ENCODE measurements at places on chromosomes 2 and 18.

DNA sequence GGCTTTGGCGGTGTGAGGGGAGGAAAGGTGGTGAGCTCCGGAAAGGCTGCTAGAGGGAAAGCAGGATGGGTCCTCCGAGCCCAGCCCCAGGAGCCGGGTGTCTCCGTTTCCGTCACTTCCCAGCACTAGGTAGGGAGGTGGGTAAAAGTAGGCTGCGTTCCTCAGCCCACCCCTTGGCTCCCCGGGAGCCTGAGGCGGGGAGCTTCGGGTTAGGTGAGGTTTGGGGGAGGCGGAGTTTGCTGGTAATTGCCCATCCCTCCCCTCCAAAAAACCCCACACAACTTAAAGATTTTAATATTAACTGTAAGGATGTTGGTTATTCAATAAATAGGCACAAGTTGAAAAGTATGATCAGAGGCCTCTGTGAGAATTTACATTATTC is 552 bp upstream of the ATF2 start:
- DNase-seq, result no peak

DNA sequence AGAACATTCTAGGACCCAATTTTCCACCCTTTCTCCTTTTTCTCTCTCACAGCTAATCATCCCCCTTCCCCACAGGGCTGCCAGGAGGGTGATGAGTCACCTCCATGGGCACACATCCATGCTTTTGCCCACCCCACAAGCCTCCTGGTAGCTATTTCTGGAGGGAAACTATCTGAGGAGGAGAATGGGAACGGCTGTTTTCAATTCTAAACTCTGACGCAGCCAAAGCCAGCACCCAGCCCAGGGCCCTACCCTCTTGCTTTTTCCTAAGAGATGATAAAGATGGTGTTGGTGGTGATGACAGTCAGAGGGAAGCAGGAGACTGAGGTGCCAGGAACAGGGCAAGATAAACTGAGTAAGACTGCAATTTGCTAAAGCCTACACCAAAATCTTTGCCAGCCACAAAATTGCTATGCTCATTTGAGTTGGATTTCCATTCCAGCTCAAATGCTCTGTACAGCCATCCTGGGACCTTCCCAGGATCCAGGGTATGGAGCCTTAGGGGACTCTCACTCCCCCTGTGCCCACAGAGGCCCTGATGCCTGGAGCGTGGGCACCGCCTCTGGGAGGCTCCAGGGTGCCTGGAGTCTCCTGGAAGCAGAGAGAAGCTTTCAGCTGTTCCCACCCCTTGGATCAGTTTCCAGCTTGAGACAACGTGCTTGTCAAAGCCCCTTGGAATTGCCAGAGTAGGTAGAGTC is 62.0 kb upstream of the FZD7 start:
- peak; percentile 88 for DNase-seq

GRCh38 chr2:211930331-211930730 is 608.3 kb downstream of the ERBB4 start:
- no peak for DNase-seq

- peak; percentile 12 for DNase-seq
These were observed 11.0 kb downstream of the TANK start for GRCh38 chr2:161170958-161171932.

- no peak for DNase-seq
These were observed 568 bp upstream of the STK17B start for GRCh38 chr2:196171946-196172345.

DNA sequence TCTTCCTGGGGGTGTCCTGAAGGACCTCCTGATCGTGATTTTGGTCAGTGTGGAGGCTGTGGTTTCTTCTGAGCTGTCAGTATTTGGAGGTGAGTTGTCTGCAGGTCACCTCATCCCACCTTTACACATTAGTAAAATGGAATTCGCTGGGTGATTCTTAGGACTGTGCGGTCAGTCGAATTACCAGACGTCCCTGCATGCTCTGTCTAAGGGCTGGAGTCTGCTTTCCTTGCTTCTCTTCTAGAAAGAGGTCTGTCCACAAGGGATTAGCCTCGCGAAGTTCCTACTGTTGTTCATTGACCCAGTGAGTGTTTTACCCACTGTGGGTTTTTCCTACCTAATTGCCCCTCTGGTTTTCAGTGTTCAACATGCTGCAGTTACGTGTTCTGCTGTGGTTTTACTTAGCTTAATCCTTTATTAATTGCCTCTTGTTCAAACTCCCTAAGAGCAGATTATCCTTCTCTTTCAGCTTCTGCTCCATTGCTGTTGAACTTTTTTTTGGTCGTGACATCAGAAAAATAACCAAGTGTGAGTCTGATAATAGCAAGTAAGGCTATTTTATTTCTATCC is 183.4 kb downstream of the NEDD4L start:
- DNase-seq, result no peak

DNA sequence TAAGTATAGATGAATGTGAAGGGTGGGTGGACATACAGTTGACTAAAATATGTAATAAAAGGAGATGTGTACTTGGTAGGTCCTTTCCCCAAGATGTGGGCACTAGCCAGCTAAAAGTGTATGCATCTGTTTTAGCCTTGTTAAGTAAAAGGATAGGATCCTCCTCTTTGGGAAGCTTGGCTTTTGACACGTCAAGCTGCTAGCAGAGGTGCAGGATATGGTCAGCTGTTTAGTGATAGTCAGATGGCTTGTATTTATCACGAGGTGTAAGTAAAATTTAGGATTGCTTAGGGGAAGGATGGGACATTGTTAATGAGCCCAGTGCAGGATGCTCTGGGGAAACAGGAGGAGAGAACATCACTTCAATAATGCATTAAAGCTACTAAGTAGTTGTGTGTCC is 1.5 kb downstream of the MFSD6 start:
- DNase-seq, result no peak

DNA sequence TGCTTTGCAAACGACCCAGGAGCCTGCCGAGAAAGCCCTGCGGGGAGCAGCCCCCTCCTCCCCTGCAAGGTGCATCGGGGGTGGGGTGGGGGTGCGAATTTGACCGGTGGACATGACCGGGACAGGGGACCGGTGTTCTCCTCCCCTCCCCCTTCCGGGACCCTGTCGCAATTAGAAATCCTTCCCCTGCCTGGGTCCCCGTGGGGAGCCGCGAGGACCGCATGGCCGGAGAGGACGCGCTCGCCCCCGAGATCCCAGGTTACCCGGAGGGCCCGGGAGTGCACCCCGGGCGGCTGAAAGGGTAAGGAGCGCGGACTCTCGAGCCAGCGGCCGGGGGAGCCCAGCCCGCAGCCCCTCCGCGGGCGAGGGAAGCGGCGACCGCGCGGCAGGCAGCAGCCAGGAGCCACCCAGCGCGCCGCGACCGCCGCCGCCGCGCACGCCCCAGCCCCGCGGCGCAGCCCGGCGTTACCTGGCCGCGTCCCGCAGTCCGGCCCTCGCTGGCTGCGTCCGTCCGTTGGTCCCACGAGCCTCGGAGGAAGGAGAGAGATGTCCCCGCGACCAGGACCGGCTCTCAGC is 482 bp downstream of the DLGAP1 start:
- DNase-seq, result no peak

GRCh38 chr18:48736321-48737260 is 197.8 kb downstream of the CTIF start:
- peak; percentile 72 for DNase-seq

- DNase-seq, result no peak
These were observed 56.2 kb downstream of the USP34 start for GRCh38 chr2:61414674-61415073.

- DNase-seq, result no peak
These were observed 66.0 kb downstream of the CDH2 start for GRCh38 chr18:28110924-28111323.

DNA sequence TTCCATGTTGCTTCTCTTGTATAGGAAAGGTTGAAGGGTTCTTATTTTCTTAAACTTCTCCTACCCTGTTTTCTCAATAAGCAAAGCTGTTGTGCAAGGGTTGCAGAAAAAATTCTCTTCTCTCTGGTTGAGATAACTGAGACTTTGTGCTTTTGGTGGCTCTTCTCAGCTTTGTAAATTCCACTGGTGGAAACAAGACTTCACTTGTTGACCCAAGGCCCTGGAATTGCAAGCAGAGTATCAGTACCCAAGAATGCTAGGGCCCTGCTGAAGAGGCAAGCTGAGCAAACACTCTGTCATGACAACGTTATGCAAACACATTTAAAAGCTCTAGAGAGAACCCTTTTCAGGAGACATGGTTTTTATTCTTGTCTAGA is 294.7 kb upstream of the EPAS1 start:
- peak; percentile 31 for DNase-seq

DNA sequence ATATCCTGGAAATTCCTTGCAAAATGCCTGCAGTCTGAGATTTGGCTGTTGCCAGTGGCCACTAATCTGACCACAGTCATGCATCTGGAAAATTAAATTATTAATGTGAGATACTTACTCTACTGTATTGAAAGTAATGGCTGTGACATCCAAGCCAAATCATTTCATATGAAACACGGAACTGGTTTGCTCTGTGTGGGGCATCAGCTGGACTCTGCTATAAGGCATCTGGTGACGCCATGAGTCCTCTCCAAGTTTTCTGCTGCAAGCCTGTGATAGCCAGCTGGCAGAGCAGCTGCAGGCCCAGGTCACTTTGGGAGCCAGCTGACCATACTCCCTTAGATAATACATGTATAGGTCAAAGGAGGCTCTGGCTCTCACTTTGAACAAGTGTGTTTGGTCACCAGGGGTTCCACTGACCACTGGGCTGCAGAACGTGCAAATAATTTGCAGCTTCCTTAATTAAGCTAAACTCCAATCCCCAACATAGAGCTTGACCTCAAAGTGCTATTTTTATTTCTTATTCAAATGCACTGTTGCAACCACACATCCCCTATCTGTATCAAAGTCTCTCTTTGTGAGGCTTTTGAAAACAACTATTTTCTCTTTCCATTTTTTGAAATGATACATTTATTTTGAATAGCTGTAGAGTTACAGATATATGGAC is 152.9 kb downstream of the NCKAP5 start:
- DNase-seq, result no peak

GRCh38 chr2:8049851-8050571 is 631.8 kb upstream of the ID2 start:
- no peak for DNase-seq

GRCh38 chr2:11071211-11071610 is 84.1 kb upstream of the SLC66A3 start:
- peak; percentile 24 for DNase-seq

DNA sequence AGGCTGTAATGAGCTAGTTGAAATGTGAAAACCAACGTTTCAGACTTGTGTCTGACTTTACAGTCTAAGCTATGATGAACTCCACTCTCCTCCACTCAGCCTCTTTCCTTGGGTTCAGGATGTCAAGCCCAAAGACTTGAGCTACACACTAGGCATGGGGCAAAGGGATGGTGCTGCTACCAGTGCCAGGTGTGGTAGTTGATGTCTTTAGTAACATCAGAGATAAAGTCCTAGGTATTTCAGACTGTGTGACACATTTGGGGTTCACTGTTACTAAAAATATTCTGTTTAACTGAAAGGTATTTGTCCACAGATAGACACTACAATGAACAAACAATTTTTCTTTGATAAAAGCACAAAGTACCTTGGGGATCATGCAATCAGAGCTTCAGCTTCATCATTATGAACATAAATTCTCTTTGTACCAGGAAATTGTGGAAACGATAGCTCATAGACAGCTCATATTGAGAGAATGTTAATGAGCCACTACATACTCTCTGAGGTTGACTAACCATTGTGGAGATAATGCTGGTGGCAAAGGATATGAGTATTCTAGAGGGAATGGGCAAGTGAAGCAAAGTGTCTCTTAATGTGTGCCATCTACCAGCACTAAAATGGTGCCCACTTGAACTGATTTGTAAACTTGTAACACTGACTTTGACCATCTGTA is 253.7 kb upstream of the THUMPD2 start:
- DNase-seq, result peak; percentile 96

DNA sequence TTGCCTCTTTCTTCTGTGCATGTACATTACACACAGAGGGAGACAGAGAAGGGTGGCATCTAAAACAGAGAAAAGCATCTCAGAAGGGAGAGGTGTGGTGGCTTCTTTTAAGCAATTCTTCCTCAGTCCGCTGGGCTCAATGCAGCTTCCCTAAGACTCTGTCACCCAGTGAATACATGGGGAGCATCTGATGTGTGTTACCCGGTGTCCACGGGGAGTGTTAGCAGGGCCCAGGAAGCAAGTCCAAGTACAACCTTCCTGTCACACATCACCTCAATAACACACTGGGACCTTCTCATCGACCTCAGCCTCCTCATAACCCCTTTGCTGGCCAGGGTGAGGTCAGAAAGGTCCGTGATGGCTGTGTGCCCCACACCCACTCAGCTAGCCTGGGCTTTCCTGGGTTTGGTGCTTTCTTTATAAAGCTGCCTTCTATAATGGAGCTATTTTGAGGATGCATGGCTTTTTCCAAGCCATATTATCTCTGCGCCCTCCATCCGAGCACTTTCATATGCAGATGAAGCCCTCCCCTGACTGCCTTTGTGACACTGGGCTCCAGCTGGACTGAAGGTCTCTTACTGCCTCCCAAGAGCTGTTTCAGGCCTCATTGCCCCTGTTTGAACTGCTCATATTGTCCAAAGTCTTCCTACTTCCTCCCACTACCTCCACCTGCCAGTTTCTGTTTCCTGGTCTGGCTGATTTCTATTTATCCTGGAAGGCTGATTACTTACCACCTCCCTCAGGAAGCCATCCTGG is 21.4 kb downstream of the TNFRSF11A start:
- DNase-seq, result no peak

GRCh38 chr2:12714391-12715221 is 2.1 kb upstream of the TRIB2 start:
- peak; percentile 76 for DNase-seq

GRCh38 chr18:22032392-22032961 is 136.9 kb upstream of the GATA6 start:
- DNase-seq, result peak; percentile 97

GRCh38 chr18:7000484-7001096 is 117.0 kb downstream of the LAMA1 start:
- peak; percentile 27 for DNase-seq

DNA sequence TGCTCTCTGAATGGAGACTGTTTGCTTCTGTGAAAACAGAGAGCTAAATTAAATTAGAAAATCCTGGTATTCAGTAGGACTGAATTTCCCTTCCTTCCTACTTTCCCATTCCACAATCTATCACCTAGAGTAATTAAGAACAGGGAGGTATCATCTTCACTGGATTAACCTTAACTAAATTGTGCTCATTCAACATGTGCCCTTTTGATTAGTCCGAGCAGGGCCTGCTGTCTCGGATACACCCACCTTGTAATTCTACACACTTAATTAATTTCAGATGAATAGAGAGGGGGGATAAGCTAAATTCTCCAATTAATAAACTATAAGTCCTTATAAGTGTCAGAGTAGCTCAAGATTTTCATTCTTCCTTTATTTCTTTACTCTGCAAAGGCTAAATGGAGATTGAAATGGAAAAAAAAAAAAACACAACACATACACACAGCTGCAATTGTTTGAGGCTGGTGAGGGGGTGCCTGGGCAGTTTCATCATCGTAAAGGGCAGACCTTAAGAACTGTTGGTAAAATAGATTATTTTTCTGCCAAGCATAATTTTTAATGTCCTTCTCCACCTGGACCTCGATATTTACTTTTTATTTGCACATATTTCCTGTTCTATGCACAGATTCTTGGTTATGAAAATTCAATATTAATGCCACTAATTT is 157.1 kb upstream of the SIX2 start:
- no peak for DNase-seq

Measured in fibroblast of skin of right biceps (primary cell).